ENCODE measurements at places on chromosomes 11 and 22. TPM values are rescaled to one million over a fixed set of nuclear protein-coding genes. Genes with fewer than 3 reads are reported as not detected.

GRCh38 chr11:75428281-75428724 lies 4.7 kb downstream of the KLHL35 start:
- peak overlapping the region; percentile 32 for H3K4me3 ChIP-seq
- DNase-seq, result peak; percentile 86
- H3K27me3 ChIP-seq, result peaks cover 13% of the 10 kb centered on the region

- no peaks in the 10 kb centered on the region for H3K4me1 ChIP-seq
- DNase-seq, result no peak
These were observed 16.8 kb downstream of the LUZP2 start for GRCh38 chr11:24513479-24514218.

Gene TFIP11
- total RNA-seq, result 33.3 TPM

DNA sequence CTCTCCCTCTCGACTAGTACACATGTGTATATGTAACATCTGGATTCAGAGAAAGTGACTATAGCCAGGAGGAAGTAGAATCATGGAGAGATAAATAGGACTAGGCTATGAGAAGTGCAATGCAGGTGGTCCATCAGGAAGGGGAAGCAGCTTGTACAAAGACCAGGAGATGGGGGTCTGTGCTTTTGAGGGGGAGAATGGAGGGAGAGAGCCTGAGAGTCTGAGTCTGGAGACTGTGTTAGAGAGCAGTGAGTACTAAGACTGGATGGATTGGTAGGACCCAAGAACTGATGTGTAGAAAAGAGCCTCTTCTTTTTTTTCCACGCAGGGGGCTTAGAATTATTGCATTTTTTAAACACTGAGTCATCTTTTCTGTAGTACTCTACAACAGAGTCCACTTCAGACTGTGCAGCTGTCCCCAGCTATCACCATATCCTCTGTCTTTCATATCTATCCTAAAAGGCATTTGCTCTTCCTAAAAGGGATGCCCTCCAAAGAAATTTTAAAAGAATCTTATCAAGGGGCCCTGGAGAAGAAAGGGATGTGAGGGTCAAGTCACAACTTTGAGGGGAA lies 80.4 kb downstream of the BDNF start:
- no peak overlapping the region for H3K4me3 ChIP-seq
- H3K27me3 ChIP-seq, result no peaks in the 10 kb centered on the region
- no peak overlapping the region for H3K27ac ChIP-seq
- no peaks in the 10 kb centered on the region for H3K4me1 ChIP-seq

- H3K27ac ChIP-seq, result no peak overlapping the region
- H3K4me3 ChIP-seq, result no peak overlapping the region
- H3K36me3 ChIP-seq, result peaks cover 18% of the 10 kb centered on the region
- no peaks in the 10 kb centered on the region for H3K27me3 ChIP-seq
- DNase-seq, result no peak
These were observed 52.8 kb upstream of the YWHAH start for GRCh38 chr22:31891366-31892079.

Gene APOA5
- not detected for total RNA-seq

GRCh38 chr11:64031001-64031400 lies 4.7 kb upstream of the FLRT1 start:
- H3K27me3 ChIP-seq, result no peaks in the 10 kb centered on the region
- no peak for DNase-seq
- H3K4me3 ChIP-seq, result no peak overlapping the region
- H3K36me3 ChIP-seq, result no peaks in the 10 kb centered on the region
- H3K4me1 ChIP-seq, result peaks cover 19% of the 10 kb centered on the region
- no peak overlapping the region for H3K27ac ChIP-seq

DNA sequence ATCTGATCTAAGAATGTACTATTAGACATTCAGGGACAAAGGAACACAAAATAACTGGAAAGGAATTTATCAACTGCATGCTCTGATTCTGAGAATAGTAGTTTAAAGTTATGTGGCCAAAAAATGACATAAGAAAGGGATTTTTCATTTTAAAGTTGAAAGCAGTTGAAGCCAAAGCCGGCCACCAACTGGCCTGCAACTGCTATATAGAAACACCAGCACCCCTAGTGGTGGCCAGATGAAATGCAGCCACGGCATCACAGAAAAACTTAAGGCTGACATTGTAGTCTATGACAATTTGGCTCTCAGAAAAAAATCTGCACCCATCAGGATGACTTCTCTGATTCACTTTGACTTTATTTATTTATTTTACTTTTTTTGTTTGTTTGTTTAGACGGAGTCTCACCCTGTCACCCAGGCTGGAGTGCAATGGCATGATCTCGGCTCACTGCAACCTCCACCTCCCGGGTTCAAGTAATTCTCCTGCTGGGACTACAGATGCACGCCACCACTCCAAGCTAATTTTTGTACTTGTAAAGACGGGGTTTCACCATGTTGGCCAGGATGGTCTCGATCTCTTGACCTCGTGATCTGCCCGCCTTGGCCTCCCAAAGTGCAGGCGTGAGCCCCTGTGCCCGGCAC lies 59.2 kb downstream of the SLC35F2 start:
- no peak overlapping the region for H3K27ac ChIP-seq
- H3K4me1 ChIP-seq, result no peaks in the 10 kb centered on the region
- no peaks in the 10 kb centered on the region for H3K27me3 ChIP-seq
- DNase-seq, result peak; percentile 66
- H3K4me3 ChIP-seq, result no peak overlapping the region
- H3K36me3 ChIP-seq, result no peaks in the 10 kb centered on the region

- no peak overlapping the region for H3K4me3 ChIP-seq
- H3K27me3 ChIP-seq, result no peaks in the 10 kb centered on the region
These were observed 146.9 kb downstream of the TRIM29 start for GRCh38 chr11:119991022-119991404.

DNA sequence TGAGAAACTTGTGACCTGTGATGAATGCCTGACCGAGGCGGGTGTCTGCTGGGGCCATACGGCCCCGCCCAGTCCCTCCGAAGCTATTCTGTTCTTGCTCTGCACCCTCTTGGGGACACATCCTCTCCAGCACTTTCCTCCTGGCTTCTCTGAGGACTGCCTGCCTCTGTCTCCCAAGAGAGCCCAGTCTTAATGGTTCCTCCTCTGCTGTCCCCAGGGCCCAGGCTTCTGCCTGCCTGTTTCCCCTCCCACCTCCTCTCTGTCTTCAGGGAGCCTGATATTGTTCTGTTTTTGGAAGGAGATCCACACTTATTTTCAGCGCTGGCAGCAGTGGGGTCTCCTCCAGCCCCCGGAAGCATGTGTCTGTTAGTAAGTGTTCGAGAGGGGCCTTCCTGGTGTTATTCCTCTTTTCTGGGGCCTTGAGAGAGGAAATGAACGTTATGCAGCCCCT lies 18.7 kb downstream of the SYNGR1 start:
- H3K4me3 ChIP-seq, result no peak overlapping the region
- no peak for DNase-seq
- no peak overlapping the region for H3K27ac ChIP-seq
- no peaks in the 10 kb centered on the region for H3K27me3 ChIP-seq
- no peaks in the 10 kb centered on the region for H3K36me3 ChIP-seq
- no peaks in the 10 kb centered on the region for H3K4me1 ChIP-seq

All from upper lobe of left lung (tissue), 6 donors.